ENCODE measurements at places on chromosomes 4 and X.

- DNase-seq: no peak
Observed at GRCh38 chr4:175944126-175944910, 121.3 kb upstream of the WDR17 start.

DNA sequence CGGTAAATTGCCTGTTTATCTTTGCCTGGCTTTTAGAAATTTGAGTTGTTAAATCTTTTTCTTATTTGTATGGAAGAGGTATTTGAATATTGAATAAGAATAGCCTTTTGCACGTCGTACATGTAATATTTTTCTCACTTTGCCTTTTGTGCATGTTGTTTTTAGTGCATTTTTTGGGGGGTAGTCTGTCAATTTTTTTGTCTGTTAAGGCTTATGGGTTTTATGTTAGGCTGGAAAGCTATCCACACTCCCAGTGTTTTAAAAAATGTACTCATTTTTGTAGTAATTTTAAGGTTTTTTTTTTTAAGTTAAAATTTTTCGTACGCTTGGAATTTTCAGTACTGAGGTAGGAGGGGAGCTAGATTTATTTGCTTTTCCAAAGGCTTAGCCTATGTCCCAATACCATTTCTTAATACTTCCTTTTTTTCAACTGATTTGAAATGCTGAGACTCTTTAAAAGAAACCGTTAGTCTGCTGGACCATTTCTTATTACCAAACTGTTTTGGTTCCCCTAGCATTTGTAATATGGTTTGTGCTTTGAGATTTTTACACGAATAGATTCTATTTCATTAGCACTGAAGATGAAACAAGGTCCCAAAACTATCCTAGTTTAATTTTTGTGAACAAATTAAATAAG lies 1.3 kb downstream of the HERC5 start:
- DNase-seq: no peak

- no peak for DNase-seq
Observed at GRCh38 chr4:151182455-151182996, 83.1 kb downstream of the RPS3A start.

DNA sequence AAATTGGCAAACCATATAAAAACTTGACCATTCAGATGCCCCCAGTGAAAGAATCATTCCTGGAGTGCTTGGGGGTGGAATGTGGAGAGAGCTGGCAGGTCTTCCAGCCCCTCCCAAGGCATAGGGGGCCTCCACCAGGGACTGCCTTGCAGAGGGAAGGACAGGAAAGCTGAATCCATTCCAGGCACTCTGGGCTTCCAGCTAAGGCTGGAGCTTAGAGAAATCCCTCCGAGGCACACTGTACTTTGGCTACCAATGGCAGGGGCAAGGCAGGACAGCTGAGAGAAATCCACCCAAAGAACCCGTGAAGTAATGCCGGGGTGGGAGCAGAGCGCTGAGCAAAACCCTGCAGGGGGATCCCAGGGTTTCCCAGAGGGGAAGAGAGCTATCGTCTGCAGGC lies 4.0 kb downstream of the CENPU start:
- no peak for DNase-seq

Measured in stimulated activated CD4-positive, alpha-beta T cell treated with anti-CD3 and anti-CD28 coated beads, TNF-alpha, amount 100 ng/mL, for 1 hour (primary cell).